Muscle of leg (tissue), 16 donors: ENCODE measurements at places on chromosomes 7 and 10. TPM values are rescaled to one million over a fixed set of nuclear protein-coding genes. Genes with fewer than 3 reads are reported as not detected.

DNA sequence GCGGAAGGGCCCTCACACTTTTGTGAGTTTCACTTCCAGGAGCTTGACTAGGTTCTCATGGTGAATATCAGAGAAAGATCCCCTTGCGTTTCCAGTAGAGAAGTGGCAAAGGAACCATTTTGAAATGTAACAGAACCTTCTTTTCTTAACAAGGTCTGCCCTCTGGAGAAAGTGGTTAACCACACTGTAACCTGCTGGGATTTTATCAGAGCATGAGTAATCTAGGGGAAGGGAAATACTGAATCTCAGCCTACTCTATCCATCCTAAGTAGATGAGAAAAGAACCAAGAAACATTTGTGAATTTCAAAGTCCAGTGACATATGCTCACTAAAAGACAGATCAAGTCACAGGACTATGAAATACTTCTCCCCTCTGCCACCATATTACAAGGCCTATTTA lies 235.5 kb downstream of the ZEB1 start:
- no peak for DNase-seq

DNA sequence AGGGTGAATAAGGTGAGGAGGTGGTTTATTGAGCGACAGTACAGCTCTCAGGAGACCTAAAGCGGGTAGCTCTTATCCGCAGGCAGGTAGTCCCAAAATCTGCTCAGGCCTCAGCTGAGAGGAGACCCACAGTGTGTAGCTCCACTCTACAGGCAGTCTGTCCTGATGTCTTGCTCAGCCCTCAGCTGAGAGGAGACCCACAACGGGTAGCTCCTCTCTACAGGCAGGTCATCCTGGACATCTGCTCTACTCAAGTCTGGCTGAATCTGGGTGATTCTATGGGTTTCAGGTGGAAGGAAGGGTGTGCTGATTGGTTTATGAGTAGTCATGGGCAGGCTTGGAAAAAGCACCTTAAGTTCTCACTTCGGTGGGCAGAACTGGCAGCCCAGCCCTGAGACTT lies 55.6 kb upstream of the ABCB5 start:
- no peak for DNase-seq

- DNase-seq = peak; percentile 49
Measured at GRCh38 chr7:141466151-141466904, 84.9 kb upstream of the AGK start.

DNA sequence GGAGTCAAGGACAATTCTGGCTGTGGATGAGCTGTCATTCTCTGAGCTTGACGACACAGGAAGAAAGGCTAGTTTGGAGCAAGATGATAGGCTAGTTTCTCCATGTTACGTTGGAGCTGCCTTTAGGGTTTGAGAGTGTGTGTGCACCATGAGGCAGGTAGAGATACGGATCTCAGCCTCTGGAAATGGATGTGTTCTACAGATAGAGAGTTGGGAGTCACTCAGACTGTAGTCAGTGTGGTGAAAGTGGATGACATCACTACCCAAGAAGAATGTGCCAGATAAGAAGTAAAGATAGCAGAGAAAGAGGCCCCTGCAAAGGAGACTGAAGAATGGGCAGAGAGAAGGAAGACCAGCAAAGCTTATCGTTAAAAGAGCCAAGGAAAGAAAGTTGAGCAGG lies 42.4 kb downstream of the PNLIPRP3 start:
- DNase-seq = no peak

- DNase-seq = peak; percentile 10
Measured at GRCh38 chr7:3068530-3068929, 24.9 kb upstream of the CARD11 start.

DNA sequence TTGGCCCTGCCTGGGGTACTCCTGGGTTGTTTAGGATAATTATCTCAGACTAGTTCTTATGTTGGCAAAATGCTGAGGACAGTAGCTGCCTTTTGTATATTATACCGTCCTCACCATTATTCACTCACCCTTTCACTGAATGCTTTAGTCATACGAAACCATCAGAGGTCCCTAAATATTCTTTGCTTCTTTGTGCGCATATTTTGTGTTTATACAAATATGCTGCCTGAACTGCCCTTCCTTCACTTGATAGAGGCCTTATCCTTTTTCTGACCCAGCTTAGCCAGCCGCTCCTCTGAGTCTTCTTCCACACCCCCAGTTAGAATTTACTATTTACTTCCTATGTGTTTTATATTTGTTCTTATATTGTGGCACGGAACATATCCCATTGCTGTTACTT lies 70.2 kb upstream of the OSBPL3 start:
- DNase-seq = no peak

GRCh38 chr10:84177541-84178141 lies 4.0 kb downstream of the GPR15LG start:
- DNase-seq = no peak

DNA sequence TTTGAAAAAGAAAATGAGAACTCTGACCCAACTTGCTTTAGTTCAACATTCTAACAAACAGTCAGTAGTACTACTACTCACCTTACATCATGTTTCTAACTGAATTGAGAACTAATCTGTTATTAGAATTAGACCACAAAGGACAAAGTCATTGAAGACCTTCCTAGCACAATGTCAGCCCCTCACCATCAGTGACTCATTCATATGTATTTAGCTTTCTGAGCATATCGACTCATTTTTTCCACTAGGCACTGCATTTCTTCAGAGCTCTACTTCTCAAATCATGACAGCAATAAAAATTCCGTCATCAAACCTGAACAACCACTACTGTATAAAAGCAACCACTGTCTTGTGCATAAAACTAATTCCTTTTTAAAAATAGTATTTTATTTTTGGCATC lies 4.4 kb upstream of the LRRN3 start:
- peak; percentile 28 for DNase-seq

GRCh38 chr10:109166935-109167334 lies 756.4 kb downstream of the XPNPEP1 start:
- no peak for DNase-seq

DNA sequence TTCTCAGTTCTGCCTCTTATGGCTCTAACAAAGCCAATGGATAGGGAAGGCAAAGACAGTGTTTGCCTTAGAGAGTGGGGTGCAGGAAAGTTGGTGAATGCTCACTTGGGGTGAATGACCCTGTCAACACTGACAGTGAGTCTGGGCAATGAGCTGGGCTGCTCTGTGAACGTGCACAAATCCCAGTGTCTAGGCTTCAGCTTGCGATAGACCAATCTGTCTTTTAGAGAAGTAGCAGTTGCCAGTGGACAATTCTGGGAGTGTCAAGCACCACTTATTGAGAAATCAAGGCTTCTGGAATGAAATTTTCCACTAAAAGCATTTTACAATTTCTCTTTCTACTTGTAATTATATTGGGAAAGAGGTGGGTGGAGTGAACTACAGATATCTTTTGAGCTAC lies 141.4 kb downstream of the HERPUD2 start:
- DNase-seq = peak; percentile 13

DNA sequence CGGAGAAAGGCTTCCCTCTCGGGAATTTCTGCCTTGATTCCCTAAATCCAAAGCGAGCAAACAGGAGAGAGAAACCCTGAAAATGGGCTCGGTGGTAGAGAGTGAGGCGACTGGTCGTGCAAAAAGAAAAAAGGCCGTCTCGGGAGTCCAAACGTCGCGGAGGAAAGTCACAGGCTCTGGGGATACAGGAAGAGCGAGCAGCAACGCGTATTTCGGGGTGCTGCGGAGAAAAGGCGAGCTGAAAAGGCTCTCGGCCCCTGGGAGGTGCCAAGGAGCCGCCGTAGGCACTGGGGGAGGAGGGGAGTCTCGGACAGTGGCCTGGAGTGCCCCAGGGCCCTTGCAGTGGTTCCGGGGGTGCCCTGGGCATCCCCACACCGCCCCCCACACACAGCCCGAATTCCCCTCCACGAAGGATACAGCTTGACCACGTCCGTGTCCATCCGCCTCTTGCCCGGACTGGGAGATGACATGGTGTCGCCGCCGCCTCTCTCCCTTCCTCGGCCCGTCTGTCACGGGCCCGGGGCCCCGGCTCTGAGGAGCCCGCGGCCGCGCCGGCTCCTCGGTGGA lies 591 bp downstream of the UBE2H start:
- DNase-seq = peak; percentile 54

DNA sequence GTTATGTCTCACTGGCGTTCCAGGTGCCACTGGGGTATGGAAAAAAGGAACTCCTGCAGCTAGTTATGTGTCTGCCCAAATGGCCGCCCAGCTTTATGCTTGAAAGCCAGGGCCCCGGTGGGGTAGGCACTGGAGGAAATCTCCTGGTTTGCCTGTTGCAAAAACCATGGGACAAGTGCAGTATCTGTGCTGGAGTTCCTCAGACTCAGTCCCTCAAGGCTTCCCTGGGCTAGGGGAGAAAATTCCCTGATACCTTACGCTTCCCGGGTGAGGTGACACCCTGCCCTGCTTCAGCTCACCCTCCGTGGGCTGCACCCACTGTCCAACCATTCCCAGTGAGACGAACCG lies 90.3 kb upstream of the CDK6 start:
- DNase-seq = no peak

DNA sequence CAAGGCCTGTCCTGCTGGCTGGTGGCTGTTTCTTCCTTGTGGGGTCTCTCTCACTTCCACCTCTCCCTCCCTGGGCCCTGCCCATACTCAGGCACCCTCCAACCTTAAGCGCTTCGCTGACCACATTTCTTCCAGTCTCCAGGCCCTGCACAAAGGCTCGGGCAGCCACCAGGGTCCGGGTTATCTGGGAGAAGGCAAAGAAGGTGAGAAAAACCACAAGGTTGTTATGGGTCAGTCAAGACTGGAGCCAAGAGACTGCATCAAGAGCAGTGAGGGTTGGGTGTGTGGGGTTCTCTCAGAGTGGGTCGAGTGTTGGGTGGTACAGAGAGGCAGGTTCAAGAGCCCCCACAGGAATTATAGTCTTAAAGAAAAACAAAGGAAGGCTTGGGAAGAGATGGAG lies 2.6 kb downstream of the GPC2 start:
- no peak for DNase-seq

- no peak for DNase-seq
Measured at GRCh38 chr10:98320486-98321185, 52.6 kb upstream of the LOXL4 start.

DNA sequence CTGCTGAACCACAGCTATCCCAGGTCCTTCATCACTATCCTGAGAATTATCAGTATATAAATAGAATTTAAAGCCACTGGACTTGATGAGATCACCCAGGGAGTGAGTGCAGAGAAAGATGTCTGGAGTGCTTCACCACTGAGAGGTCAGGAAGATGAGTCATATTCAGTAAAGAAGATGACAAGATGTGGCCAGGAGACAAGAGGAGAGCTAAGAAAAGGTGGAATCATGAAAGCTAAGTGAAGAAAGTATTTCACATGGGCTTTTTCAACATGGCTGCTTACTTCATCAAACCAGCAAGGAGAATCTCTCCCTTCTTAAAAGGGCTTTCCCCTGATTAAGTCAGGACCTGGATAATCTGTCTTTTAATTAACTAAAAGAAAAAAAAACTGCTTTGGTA lies 9.1 kb upstream of the PRKAR2B start:
- DNase-seq = no peak

DNA sequence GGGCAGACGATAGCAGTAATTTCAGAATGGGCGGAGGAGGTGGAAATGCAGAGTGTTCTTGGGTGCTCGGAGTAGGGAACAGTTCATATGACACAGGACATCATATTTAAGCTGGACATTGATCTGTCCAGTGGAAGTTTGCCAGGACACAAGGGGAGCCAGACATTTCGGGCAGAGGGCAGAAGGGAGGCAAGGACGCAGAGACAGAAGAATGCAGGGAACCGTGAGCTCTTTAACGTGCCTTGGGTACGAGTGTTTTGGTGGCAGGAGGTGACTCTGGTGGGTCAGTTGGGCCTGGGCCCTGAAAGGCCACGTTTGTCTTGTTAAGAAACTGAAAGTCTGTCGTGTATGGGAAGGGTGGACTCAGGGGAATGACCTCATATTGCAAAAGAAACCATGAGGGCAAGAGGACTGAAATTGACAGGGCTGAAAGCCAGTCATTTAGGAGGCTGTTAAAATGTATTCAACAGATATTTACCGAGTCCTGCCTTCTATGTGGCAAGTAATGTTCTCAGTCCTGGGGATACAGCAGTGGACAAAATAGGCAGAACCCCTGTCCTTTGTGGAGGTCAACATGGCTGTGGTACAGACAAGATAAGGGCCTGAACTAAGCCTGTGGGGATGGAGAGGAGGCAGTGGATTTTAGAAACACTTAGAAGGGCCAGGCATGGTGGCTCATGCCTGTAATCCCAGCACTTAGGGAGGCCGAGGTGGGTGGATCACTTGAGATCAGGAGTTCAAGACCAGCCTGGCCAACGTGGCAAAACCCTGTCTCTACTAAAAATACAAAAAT lies 2.2 kb downstream of the OPTN start:
- no peak for DNase-seq

DNA sequence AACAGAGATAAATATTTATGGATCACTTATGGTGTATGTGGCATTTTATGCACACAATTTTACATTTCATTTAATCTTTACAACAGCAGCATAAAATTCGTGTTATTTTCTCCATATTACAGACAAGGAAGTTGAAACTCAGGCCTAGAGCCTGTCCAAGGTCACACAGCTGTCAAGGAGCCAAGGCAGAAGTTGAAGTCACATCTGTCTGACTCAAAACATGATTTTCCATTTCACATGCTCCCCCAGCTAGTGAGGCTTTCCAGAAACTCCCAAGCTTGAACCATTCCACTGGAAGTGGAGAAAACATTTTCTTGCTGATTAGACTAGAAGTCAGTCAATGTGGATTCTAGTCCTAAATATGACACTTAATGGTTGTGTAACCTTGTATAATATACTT lies 110.5 kb downstream of the HECTD2 start:
- DNase-seq = peak; percentile 96

Gene PLAU
- 21.4 TPM for total RNA-seq

Gene GRB10
- 13.0 TPM for total RNA-seq

Gene EIF4EBP2
- total RNA-seq = 32.9 TPM

Gene TRIM74
- 0.49 TPM for total RNA-seq

Gene SLC18A3
- total RNA-seq = not detected

Gene NEBL
- 3.2 TPM for total RNA-seq

Gene PNLIPRP1
- not detected for total RNA-seq

Gene OR9A2
- 0.18 TPM for total RNA-seq

Gene GDF10
- 0.98 TPM for total RNA-seq

Gene AKR1C8
- total RNA-seq = 0.09 TPM

Gene AGAP6
- total RNA-seq = 7.5 TPM

Gene NYAP1
- 1.6 TPM for total RNA-seq

Gene PDE6C
- not detected for total RNA-seq

Gene DGKI
- total RNA-seq = 1.4 TPM
